ENCODE measurements at places on chromosomes 11 and 22. TPM values are rescaled to one million over a fixed set of nuclear protein-coding genes. Genes with fewer than 3 reads are reported as not detected.

TMEM86A gene
- 4.5 TPM for total RNA-seq

DNA sequence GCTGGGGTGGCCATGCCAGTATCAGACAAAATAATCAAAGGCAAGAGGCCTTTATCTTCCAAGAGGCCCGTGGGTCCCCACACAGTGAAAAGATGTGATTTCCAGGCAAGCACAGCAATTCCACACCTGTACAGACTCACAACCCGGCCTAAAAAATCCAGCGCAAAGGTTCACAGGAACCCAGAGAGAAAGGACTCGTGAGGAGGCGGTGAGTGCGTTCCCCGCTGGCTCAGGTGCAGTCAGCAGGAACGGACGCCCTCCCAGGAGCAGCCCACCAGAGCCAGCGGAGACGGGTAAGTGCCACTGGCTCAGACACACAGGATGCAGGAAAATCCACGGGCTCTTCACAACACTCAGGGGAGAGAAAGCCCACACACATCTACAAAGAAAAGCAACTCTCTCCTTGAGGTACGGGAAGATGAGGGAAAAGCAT lies 4.4 kb downstream of the TOLLIP start:
- DNase-seq, result no peak

HMOX1 gene
- 3.8 TPM for total RNA-seq

FAM83F gene
- total RNA-seq, result 5.2 TPM

CDC42BPG gene
- 0.40 TPM for total RNA-seq

- no peak for DNase-seq
Measured at GRCh38 chr22:32562401-32562800, 87.8 kb downstream of the FBXO7 start.

NEU3 gene
- 4.9 TPM for total RNA-seq

GRCh38 chr11:1943977-1944376 lies 3.2 kb upstream of the MRPL23 start:
- peak; percentile 25 for DNase-seq

DNA sequence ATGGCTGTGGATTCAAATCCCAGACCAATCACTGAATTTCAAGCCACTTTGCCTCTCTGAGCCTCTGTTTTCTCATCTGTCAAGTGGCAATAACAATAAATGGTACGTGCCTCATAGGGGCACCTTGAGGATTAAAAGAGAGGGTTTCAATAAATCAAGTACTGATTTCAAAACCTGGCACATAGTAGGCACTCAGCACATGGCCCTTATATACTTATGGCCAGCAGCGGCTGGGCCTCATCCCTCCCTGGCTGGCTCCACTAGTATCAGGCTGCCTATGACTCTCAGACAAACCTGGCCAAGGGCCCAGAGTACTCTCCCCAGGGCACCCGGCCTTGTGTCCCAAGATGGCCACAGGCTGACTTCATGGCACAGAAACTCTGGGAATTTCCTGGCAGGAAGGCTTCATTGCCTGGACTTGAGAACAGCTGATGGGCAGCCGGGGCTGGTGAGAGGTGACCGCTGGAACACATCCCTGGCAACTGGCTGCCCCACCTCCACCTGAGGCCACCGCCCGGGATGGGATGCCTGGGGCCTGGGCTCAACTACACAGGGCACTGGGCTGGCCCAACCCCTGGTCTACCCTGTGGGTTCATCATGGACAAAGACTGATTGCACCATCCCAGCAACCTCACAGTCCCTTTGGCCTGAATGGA lies 3.4 kb downstream of the FADS3 start:
- DNase-seq, result peak; percentile 91

GRCh38 chr11:72236774-72237111 lies 7.2 kb downstream of the PHOX2A start:
- DNase-seq, result no peak

- DNase-seq, result no peak
Measured at GRCh38 chr11:131137046-131137445, 220.8 kb upstream of the SNX19 start.

OR8D4 gene
- not detected for total RNA-seq

GRCh38 chr11:116958246-116958645 lies 120.8 kb upstream of the APOA1 start:
- no peak for DNase-seq

DNA sequence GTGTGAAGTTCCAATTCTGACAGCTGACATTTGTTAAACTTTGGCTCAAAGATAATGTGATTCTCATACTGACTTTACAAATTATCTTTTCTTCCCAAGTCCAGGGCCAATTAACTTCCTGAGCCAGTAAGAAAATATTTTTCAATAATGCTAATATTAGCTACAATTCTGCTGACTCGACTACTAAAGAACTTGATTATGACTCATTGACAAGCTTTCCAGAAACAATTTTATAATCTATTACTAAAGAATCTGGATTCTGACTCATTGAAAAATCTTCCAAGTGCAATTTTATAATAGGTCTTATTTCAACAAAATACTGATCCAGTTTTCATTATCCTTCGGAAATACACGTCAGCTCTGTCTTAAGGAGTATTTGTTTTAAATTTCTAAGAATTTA lies 12.9 kb upstream of the XKR3 start:
- DNase-seq, result no peak
